Upper lobe of right lung (tissue), 1 donor: ENCODE measurements at places on chromosomes 12 and 14. TPM values are rescaled to one million over a fixed set of nuclear protein-coding genes. Genes with fewer than 3 reads are reported as not detected.

DNA sequence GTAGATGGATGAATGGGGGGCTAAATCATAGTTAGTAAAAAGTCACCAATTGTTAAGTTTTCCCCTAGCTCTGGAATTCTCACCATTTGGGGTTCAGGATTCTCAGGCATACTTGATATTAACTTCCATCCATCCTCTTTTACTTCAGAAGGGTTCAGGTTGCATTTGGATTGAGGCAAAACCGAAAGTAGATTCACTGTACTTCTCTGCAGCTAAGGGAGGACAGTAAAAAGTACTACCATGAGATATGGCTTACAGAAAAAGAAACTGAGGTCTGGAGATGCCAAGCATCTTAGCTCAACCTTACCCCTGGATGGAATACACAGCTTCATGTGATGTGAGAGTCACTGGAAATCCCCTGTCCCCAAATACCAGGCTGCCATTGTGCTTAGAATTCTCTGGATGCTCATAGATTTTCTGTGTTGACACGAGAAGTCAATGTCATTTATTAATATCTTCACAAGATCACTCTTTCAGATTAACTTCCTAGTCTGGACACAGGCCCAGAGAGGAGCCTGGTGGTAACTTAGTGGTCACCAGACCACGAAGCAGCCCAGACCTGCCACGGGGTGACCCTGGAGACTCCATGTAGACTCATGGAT, 87.1 kb downstream of the SSPN start:
- DNase-seq: no peak
- no peaks in the 10 kb centered on the region for H3K27me3 ChIP-seq
- H3K4me1 ChIP-seq: no peaks in the 10 kb centered on the region
- H3K27ac ChIP-seq: no peak overlapping the region
- no peak overlapping the region for H3K4me3 ChIP-seq

GRCh38 chr12:4386801-4387200, 7.3 kb upstream of the FGF23 start:
- DNase-seq: no peak
- H3K27ac ChIP-seq: no peak overlapping the region
- H3K27me3 ChIP-seq: no peaks in the 10 kb centered on the region
- H3K4me1 ChIP-seq: no peaks in the 10 kb centered on the region
- no peaks in the 10 kb centered on the region for H3K36me3 ChIP-seq

- no peaks in the 10 kb centered on the region for H3K4me1 ChIP-seq
- H3K36me3 ChIP-seq: no peaks in the 10 kb centered on the region
- H3K27ac ChIP-seq: no peak overlapping the region
- no peaks in the 10 kb centered on the region for H3K27me3 ChIP-seq
- H3K4me3 ChIP-seq: no peak overlapping the region
Observed at GRCh38 chr14:65549429-65549828, 136.9 kb downstream of the FUT8 start.

Gene OTUB2
- total RNA-seq: 1.0 TPM

DNA sequence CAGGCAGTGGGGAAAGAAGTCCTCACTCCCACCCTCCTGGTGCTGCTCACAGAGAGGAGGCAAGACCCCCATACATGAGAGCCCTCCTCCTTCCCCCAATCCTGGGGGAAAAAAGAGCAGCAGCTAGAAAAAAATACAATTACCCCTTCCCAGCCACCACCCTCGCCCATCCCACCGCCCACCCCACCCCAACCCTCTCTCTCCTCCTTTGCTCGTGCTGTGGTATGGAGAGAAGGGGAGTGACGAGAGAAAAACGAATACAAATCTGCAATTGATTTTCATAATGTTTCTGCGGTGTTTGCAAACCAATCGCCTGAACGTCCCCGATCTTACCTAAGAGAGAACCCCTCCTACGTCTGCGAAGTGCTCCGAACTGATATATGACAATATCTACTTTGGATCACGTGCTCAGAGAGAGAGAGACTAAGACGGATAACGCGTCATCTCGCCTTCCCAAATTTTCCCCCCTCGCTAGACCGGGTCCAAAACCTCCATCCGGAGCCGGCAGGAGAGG, at the start of gene HOXC11:
TSS of gene HOXC11 (plus strand) at position 405 of the 514 bp plus-strand sequence. CDS start 116 bp downstream, outside the sequence.
- H3K36me3 ChIP-seq: no peaks in the 10 kb centered on the region
- peaks cover 17% of the 10 kb centered on the region for H3K4me1 ChIP-seq
- DNase-seq: no peak
- no peak within 1 kb of the TSS for H3K27ac ChIP-seq
- H3K4me3 ChIP-seq: no peak within 1 kb of the TSS

GRCh38 chr14:29627137-29627536, 300.5 kb downstream of the PRKD1 start:
- no peaks in the 10 kb centered on the region for H3K27me3 ChIP-seq
- H3K27ac ChIP-seq: no peak overlapping the region
- H3K4me3 ChIP-seq: no peak overlapping the region
- no peaks in the 10 kb centered on the region for H3K36me3 ChIP-seq

- H3K4me1 ChIP-seq: no peaks in the 10 kb centered on the region
- DNase-seq: no peak
- no peak overlapping the region for H3K27ac ChIP-seq
- no peaks in the 10 kb centered on the region for H3K27me3 ChIP-seq
- H3K36me3 ChIP-seq: peaks cover 12% of the 10 kb centered on the region
- no peak overlapping the region for H3K4me3 ChIP-seq
Observed at GRCh38 chr12:109925185-109925840, 25.2 kb downstream of the TCHP start.

GRCh38 chr12:4486980-4487379, 41.4 kb upstream of the FGF6 start:
- no peak for DNase-seq
- no peak overlapping the region for H3K27ac ChIP-seq
- H3K4me3 ChIP-seq: no peak overlapping the region
- no peaks in the 10 kb centered on the region for H3K27me3 ChIP-seq
- H3K36me3 ChIP-seq: peaks cover 41% of the 10 kb centered on the region

DNA sequence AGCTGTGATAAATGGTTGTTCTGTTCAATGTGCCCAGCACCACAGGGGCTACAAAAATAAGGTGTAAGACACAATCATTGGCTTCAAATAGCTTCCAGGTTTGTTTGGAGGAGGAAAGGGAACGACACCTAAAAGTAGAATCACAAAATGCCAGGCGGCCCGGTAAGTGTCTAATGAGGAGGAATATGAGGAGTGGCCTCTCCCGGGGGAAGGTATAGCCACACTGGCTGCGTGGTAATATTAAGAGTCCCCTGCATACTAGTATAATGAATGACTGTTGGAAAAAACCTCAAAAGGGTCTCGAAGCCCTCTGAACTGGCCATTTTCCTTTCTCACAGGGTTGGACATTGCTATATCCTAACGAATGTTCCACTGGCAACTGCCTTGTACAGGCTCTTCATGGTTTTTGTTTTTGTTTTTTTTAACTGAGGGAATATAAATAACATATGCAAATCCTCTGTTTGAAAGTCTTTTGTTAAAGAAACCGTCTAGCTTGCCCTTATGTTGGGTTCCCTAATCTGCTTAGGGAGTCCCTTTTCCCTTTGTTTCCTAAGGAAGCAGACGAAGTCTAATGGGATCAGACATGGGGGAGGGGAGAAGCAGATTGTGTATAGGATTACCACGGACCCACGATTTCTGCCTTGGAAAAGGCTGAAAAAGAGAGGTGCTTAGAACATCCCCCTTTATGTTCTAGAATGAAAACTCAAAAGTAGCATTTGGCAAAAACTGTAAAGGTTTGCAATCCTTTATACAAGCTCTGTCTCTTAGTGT, 4.2 kb downstream of the CCDC60 start:
- DNase-seq: no peak
- no peak overlapping the region for H3K27ac ChIP-seq
- H3K4me1 ChIP-seq: no peaks in the 10 kb centered on the region

GRCh38 chr12:14984036-14984435, 11.2 kb downstream of the PDE6H start:
- DNase-seq: no peak
- no peaks in the 10 kb centered on the region for H3K36me3 ChIP-seq
- no peak overlapping the region for H3K27ac ChIP-seq
- H3K4me1 ChIP-seq: no peaks in the 10 kb centered on the region
- H3K27me3 ChIP-seq: no peaks in the 10 kb centered on the region
- no peak overlapping the region for H3K4me3 ChIP-seq

Gene MTHFD1
- total RNA-seq: 47.1 TPM

DNA sequence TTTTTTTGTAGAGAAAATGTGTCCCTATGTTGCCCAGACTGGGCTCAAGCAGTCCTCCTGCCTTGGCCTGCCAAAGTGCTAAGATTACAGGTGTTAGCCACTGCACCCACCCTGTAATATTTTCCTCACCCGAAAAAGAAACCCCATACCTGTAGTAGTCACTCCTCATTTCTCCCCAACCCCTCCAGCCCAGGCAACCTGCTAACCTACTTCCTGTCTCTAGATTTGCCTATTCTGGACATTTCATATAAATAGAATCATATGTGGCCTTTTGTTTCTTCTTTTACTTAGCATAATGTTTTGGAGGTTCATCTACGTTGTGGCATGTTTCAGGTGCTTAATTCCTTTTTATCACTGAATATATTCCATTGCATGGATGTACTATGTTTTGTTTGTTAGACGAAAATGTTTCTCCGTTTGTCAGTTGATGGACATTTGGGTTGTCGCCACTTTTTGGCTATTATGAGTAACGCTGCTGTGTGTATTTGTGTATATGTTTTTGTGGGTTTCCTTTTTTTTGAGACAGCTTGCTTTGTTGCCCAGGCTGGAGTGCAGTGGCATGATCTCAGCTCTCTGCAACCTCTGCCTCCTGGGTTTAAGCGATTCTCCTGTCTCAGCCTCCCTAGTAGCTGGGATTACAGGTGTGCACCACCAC, 6.2 kb downstream of the ANKRD13A start:
- H3K27me3 ChIP-seq: no peaks in the 10 kb centered on the region
- no peaks in the 10 kb centered on the region for H3K36me3 ChIP-seq
- peaks cover 31% of the 10 kb centered on the region for H3K4me1 ChIP-seq

Gene SERPINA12
- total RNA-seq: not detected

DNA sequence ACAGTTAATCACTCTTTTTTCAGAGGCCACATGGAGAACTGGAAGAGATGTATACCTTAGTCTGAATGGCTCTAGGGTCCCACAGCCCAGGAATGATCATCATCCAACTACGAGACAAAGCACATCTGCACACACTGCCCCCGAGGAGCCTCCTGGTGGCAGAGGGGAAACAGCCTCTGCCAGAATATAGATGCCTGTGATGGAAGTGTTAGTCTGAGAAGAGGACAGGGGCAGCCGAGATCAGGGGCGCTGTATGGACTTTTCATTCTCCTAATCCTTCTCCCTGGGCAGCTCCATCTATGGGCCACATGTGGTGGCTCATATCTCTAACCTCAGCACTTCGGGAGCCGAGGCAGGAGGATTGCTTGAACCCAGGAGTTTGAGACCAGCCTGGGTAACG, 82.8 kb upstream of the CAPRIN2 start:
- no peaks in the 10 kb centered on the region for H3K4me1 ChIP-seq
- H3K27ac ChIP-seq: no peak overlapping the region
- H3K27me3 ChIP-seq: peaks cover 14% of the 10 kb centered on the region
- no peak overlapping the region for H3K4me3 ChIP-seq
- no peaks in the 10 kb centered on the region for H3K36me3 ChIP-seq

Gene TMEM260
- total RNA-seq: 18.6 TPM

GRCh38 chr14:81710232-81710845, 176.7 kb upstream of the SEL1L start:
- no peaks in the 10 kb centered on the region for H3K36me3 ChIP-seq
- DNase-seq: no peak
- H3K27me3 ChIP-seq: no peaks in the 10 kb centered on the region
- H3K27ac ChIP-seq: no peak overlapping the region

DNA sequence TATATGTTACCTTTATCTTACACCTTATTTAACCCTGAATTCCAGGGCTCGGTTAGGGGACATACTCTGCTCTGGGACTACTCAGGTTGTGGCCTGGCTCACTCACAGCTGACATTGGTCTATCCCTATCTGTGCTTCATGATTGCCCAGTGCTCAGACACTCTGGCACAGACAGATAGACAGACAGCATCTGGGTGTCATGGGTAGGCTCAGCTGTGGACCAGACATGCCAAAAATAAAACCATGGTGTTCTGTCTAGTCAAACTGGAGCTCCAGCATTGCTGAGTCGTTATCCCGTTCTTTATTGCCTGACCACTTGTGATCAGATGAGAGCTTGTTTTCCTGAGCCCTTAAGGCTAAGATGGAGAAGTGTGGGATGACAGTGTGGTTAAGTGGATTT, 29.0 kb downstream of the FBXW8 start:
- no peak overlapping the region for H3K27ac ChIP-seq
- H3K4me1 ChIP-seq: peaks cover 14% of the 10 kb centered on the region
- DNase-seq: no peak
- no peak overlapping the region for H3K4me3 ChIP-seq

- H3K4me3 ChIP-seq: no peak overlapping the region
- H3K4me1 ChIP-seq: peaks cover 10% of the 10 kb centered on the region
- no peak for DNase-seq
- H3K27me3 ChIP-seq: no peaks in the 10 kb centered on the region
- no peak overlapping the region for H3K27ac ChIP-seq
Observed at GRCh38 chr12:27571463-27571862, 47.5 kb downstream of the PPFIBP1 start.

Gene IL31
- not detected for total RNA-seq

- no peak overlapping the region for H3K4me3 ChIP-seq
- peaks cover 6% of the 10 kb centered on the region for H3K27me3 ChIP-seq
- no peaks in the 10 kb centered on the region for H3K36me3 ChIP-seq
- DNase-seq: no peak
- H3K27ac ChIP-seq: no peak overlapping the region
- no peaks in the 10 kb centered on the region for H3K4me1 ChIP-seq
Observed at GRCh38 chr12:51827925-51828818, 20.3 kb downstream of the FIGNL2 start.

Gene MYF6
- not detected for total RNA-seq

GRCh38 chr12:111777345-111778045, 10.8 kb downstream of the ALDH2 start:
- no peaks in the 10 kb centered on the region for H3K27me3 ChIP-seq
- peak overlapping the region; percentile 97 for H3K27ac ChIP-seq
- H3K36me3 ChIP-seq: peaks cover 14% of the 10 kb centered on the region
- no peak overlapping the region for H3K4me3 ChIP-seq

DNA sequence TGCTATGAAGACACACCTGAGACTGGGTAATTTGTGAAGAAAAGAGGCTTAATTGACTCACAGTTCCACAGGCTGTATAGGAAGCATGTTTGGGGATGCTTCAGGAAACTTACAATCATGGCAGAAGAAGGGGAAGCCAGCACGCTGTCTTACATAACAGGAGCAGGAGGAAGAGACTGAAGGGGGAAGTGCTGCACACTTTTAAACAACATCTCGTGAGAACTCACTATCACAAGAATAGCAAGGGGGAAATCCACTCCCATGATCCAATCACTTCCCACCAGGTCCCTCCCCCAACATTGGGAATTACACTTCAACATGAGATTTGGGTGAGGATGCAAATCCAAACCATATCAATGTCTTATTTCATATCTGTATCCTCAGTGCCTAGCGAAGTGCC, 307.2 kb downstream of the ATP23 start:
- no peak overlapping the region for H3K4me3 ChIP-seq
- no peaks in the 10 kb centered on the region for H3K36me3 ChIP-seq
- no peaks in the 10 kb centered on the region for H3K27me3 ChIP-seq
- no peak for DNase-seq
- no peak overlapping the region for H3K27ac ChIP-seq

Gene TRHDE
- 7.3 TPM for total RNA-seq

Gene FGF23
- not detected for total RNA-seq
